Endothelial cell of umbilical vein (primary cell): ENCODE measurements at places on chromosomes 11 and 22. TPM values are rescaled to one million over a fixed set of nuclear protein-coding genes. Genes with fewer than 3 reads are reported as not detected.

APOBEC3C gene
- total RNA-seq, result 10.6 and 11.2 TPM in 2 replicates

KCNJ5 gene
- total RNA-seq, result 0.13 and 0.14 TPM in 2 replicates

ACTN3 gene
- 0.18 TPM in 1 of 2 replicates, not detected in the other for total RNA-seq

DBX1 gene
- not detected in 2 replicates for total RNA-seq

CFAP300 gene
- not detected in 2 replicates for total RNA-seq

SLC35F2 gene
- total RNA-seq, result 57.8 and 59.7 TPM in 2 replicates

DTX4 gene
- total RNA-seq, result 0.51 and 0.91 TPM in 2 replicates
